ENCODE measurements at places on chromosomes 6 and 20.

- no peak for DNase-seq
These were observed 46.1 kb downstream of the POU3F2 start for GRCh38 chr6:98880486-98880885.

GRCh38 chr20:63657260-63657936, 714 bp upstream of the RTEL1 start:
- DNase-seq: no peak

GRCh38 chr20:21101932-21102575, 4.1 kb downstream of the LINC00237 start:
- no peak for DNase-seq

DNA sequence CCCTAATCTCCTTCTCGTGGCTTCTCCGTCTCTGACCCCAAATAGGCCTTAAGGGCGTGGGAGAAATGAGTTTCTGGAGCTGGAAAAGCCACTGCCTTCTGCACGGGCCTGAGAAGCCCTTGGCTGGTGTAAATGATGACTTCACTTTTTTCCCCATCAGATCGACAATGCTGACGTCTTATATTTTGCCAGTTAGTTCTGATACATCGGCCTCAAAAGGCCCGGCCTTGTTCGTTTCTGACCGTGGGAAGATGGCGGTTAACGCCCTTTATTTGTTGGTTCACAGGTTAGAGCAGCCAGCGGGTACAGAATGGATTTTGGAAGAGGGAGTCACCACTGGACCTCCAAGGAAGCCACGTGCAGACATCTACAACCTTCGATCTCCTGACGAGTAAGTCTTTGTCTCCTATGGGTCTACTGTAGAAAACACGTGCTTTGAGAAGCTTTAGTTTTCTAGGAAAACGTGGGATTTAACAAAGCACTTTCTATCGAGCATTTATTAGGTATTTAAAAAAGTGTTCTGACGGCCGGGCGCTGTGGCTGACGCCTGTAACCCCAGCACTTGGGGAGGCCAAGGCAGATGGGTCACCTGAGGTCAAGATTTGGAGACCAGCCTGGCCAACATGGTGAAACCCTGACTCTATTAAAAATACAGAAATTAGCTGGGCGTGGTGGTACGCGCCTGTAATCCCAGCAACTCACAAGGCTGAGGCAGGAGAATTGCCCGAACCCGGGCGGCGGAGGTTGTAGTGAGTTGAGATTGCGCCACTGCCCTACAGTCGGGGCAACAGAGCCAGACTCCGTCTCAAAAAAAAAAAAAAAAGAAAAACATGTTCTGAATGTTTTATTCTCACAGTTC, 1.2 kb upstream of the ZNFX1 start:
- DNase-seq: no peak

- no peak for DNase-seq
These were observed 149.1 kb upstream of the AGPAT4 start for GRCh38 chr6:161422710-161423680.
